Muscle of back (tissue), 13 donors: ENCODE measurements at places on chromosomes 1 and 21. TPM values are rescaled to one million over a fixed set of nuclear protein-coding genes. Genes with fewer than 3 reads are reported as not detected.
A peak's percentile ranks its signal among the peaks of the same experiment; 100 is the strongest.

- DNase-seq: no peak
These were observed 18.6 kb downstream of the NR5A2 start for GRCh38 chr1:200046115-200046514.

The FMO3 gene
- polyA plus RNA-seq: not detected

- DNase-seq: no peak
These were observed 84.7 kb upstream of the TMPRSS15 start for GRCh38 chr21:18488252-18488651.

DNA sequence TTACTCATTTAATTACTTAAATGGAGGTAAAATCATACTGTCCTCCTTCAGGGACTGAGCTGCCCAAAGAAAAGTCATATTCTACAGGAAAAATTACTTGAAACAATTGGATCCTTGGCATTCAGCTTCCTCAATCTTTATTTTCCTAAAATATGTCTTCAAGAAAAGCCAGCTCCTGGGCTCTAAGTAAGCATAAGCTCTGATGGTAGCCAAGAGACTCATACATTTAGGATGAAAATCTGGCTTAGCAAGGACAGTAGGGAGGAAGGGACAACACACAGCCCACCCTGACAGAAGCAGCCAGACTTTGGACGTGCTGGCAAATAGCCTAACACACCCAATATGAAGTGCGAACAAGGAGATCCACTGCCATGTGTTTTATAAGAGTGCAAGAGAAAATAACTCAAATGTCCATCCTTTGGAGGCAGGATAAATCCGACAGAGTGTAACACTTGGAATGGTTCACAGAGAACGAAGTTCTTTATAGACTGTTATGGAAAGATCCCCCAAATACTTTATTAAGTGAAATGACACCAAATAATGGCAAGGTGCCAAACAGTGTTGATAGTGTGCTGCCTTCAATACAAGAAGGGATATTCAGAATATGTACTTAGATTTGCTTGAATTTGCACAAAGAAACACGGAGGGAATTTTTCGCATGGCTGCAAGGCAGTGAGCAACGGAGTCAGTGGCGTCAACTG, 14.1 kb downstream of the CAPN8 start:
- DNase-seq: no peak

The MNDA gene
- polyA plus RNA-seq: 3.0 TPM

The CTSS gene
- polyA plus RNA-seq: 12.8 TPM

GRCh38 chr1:116586741-116587143, 15.9 kb upstream of the CD58 start:
- DNase-seq: no peak

DNA sequence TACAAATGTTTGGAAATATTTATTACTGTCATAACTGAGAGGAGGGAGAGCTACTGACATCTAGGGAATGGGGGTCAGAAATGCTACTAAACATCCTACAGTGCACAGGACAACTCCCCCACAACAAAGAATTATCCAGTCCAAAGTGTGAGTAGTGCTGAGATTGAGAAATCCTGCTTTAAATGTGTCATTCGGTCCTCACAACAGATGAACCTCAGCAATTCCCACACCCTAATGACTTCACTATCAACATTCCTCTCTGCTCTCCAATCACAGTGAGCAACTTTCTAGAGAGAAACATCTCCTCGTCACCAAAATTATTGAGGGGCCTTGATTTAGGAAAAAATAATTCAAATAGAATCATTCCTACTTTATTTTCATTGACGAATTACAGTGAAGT, 18.0 kb downstream of the OMA1 start:
- DNase-seq: peak; percentile 10

The RIPK4 gene
- polyA plus RNA-seq: 3.1 TPM

GRCh38 chr1:41399145-41399795, 38.0 kb downstream of the FOXO6 start:
- peak; percentile 71 for DNase-seq

- DNase-seq: no peak
These were observed 102.8 kb downstream of the RHOU start for GRCh38 chr1:228837817-228838716.

The AADACL4 gene
- not detected for polyA plus RNA-seq

GRCh38 chr1:185467122-185467521, 150.1 kb upstream of the IVNS1ABP start:
- no peak for DNase-seq

- no peak for DNase-seq
These were observed 139.7 kb downstream of the SLC44A5 start for GRCh38 chr1:75471252-75471651.
